ENCODE measurements at places on chromosomes 1 and 21.

DNA sequence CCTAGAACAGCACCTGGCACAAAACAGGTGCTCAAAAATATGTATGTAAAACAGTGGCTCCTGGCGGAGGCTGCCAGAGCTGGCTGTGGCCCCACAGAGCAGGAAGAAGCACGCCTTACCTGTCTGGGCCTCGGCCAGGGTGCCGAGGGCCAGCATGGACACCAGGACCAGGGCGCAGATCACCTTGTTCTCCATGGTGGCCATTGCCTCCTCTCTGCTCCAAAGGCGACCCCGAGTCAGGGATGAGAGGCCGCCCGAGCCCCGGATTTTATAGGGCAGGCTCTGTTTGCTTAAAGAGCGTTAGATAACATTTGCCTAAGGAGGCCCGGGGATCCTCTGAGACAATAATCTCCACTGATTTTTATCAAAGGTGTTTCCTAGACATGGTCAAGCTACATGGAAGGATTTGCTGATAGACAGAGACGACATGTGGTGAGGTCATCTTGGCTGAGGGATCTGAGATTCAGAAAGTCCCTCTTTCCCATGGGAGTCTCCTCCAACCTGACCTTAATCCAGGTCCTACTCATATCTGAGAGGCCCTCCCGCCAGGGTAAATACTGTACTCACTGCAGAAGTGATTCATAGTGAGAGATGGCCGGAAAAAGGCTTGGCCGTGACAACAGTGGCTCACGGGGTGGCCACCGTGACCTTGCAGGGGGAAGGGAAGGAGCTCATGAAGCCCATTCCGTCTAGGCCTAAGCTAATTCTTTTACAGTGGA, at the start of gene TFF1:
TFF1 (minus strand) TSS at position 244 of the 719 bp plus-strand sequence; CDS start at position 204, 40 bp downstream.
- no peak for DNase-seq

DNA sequence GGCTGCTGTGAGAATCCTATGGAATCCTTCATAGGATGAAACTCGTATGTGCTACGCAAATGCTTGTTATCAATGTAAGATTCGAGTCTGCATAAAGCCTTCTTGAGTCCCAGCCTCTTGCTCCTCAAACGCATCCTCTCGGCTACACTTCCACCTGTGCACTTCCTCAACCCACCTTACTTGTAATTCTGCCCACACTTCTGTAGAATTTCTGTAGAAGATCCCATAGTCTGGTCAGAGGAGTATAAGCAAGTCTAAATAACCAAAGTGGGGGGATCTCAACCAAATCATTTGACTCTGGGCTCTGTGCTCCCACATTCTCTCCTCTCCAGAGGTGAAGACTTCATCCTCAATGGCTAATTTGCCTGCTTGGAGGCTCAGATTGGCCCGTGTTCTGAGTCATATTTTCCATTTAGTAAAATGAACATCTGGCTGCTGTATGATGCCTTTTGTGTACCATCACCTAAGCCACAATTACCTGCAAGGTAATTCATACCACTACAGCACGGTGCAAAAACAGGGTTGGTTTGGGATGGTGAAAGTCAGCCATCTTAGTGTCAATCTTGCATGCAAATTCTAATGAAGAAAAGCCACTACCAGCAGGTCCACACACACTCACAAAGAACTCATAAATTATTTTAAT, 63.2 kb downstream of the ITPKB start:
- DNase-seq = no peak

DNA sequence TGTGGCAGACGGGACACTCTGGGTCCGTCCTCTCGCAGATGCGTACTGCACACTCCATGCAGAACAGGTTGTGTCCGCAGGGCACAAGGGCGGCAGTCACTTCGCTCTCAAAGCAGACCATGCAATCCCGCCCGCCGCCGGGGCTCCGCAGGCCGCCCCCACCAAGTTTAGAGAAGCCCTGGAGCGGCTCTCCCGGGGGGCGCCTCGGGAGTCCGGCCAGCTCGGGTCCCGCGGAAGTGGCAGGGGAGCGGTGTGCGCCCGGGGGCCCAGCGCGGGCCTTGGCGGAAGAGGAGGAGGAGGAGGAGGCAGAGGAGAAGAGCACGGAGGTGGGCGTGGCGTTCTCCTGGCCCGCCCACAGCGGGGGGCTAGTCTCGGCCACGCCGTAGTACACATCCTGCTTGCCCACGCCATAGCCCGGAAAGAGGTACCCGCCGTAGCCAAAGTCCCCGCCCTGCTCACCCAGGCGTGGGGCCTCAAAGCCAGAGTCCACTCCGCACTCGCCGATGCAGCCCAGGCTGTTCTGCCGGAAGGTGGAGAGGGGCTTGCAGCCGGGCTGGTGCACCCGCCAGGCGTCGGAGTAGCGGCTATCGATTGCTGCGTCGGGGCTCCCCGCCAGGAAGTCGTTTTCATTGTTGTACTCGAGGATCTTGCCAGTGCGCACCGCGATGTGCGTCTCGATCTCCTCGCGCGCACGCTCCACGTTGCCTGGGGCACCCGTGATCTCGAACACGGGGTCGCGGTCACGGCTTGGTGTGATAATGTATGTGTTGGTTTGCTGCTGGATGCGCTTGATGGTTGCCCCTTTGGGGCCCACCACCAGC, 5.4 kb downstream of the MEX3A start:
- DNase-seq = no peak

GRCh38 chr1:240201931-240202330, 110.2 kb downstream of the FMN2 start:
- no peak for DNase-seq

DNA sequence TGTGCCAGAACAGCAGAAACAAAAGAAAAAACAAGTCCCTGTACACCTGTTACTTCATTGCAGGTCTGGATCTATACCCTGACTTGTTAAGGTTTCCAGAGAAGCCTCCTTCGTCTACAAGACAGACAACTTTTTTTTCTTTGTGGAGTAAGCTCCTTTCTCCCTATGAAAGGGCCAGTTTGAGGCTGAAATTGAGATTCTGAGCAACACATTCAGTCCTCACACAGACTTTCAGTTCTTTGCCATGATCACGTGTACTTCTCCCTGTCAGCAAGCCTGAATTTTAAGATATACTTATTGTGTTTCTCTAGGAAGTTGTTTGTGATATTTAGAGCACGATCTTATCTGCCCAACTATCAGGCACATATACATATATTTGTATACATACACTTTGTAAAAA, 374.0 kb downstream of the NTNG1 start:
- no peak for DNase-seq
